ENCODE measurements at places on chromosomes 5 and 9.

DNA sequence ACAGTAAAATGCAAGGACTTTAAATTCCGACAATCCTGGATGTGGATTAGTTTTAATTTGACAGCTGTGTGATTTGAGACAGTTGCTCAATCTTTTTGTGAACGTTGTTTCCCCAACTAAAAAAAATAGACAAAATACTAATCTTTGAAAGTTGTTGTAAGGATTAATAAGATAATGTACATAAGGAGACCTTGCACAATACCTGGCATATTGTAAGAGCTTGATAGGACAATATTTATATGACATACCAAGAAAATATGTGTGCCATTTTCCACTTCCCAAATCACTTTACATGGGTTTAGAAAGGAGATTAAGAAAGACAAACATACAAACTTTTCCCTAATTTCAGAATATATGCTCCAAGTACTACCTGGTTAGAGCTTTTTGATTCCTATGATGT lies 25.3 kb downstream of the ARRDC3 start:
- DNase-seq, result no peak

DNA sequence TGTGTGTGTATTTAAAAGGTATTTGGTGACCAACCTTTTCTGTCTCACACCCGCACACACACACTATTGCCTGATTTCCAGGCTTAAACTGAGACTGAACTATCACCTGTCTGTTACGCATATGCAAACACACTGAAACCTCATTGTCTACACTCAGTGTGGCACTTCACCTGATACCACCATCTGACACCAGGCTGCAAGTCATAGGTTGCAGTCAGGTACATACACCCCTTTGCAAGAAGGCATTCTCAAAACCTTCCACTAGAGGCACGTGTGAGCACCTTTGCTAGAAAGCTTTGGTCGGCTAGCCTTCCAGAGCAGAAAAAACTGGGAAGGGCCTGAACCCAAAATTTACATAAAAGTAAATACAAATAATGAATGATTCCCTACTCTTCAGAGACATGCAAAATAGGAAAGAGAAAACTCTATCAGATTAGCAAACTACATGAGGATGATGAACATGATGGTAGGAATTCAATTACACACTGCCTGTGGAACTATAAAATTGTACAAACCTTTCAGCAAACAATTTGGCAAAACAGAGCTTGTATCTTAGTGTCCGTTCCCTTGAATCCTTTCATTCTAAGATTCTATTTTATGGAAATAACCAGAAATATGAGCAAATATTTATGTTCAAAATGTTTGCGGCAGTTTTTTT lies 5.9 kb upstream of the FOXD1 start:
- DNase-seq, result no peak

- DNase-seq, result no peak
These were observed 188.0 kb downstream of the XRCC4 start for GRCh38 chr5:83265318-83265717.

- DNase-seq, result no peak
These were observed 356.2 kb upstream of the CD180 start for GRCh38 chr5:67552773-67553172.

DNA sequence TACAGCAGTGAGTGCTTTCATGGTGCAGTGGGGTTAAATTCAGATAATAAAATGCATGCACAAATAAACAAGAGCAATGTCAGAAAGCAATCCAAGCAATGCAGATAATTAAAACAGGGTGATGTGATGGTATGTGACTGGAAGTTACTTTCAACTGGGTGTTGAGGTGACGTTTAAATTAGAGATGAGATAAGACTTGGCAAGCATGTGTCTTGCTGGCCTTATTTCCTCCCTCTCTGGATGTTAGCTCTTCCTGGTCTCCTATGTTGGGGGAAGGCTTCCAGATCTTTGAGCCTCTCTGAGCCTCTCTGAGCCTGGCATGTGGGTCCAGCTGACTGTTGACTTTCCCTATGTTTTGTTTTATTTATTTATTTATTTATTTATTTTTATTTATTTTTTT lies 54.4 kb downstream of the DOCK2 start:
- no peak for DNase-seq

- DNase-seq, result no peak
These were observed 64.3 kb downstream of the RAPGEF6 start for GRCh38 chr5:131570757-131571156.

DNA sequence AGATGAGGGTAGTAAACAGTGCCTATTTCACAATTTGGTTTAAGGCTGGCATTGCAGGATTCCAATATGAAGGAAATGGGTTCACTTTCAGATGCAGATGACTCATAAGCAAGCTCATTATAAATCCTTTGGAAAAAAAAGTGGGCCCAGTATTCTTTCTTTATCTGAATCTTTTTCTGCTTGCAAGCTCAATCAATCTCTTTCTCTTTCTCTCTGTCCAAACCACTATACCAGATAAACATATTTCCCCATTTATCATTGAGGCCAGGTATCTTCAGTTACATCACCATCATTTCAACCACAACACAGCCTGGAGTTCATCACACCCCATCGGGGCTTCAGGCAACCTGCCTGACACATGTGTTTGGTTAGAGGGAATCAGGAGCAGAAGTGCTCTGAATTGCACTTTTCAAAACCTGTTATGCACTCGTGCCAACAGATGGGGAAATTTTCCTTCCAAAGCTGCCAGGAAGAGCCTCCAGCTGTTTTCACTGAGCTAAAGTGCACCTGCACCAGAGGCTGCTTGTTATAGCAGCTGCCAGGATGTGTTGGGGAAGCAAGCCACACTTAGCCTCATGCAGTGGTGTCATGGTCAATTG lies 30.0 kb upstream of the MAMDC2 start:
- peak; percentile 11 for DNase-seq

- DNase-seq, result no peak
These were observed 203.9 kb downstream of the C9orf50 start for GRCh38 chr9:129416821-129417539.

All from hindlimb muscle (tissue), 1 donor.